ENCODE measurements at places on chromosomes 5 and 9.

DNA sequence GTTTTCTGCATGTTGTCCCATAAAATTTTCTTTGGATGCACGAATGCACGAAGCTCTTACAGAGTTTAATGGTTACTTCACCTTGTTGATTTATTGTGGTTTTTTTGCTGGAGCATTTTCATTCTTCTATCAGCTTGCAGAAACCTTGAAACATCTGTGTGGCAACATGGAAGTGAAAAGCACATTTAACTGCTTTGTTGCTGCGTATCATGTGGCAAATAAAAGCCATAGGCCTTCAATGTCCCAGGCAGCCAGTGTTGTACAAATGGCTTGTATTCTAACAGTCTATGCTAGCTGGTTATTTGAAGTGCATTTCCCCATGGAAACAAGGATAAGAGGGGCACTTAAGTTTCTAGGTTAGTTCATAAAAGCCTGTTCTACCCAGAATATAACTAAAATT lies 42.5 kb upstream of the RASGRF2 start:
- H3K27ac ChIP-seq, result no peak overlapping the region
- H3K27me3 ChIP-seq, result no peaks in the 10 kb centered on the region
- peaks cover 4% of the 10 kb centered on the region for H3K4me1 ChIP-seq
- no peak for DNase-seq

DNA sequence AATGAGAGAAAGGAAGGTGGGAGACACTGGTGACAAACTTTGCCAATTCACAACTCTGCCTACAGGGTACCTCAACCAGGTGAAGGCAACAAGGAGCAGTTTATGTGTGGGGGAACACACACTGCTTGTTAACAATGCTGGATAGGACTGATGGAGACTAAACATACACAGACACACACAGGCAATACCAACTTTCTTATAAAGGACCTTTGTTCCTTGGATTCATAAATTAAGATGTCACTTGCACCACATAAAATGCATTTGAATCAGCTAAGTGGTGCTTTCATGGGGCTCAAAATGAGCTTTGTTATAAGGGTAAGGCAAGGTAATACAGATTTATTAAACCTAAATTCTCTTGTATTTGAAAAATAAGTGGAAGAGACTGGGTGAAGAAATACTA lies 4.0 kb downstream of the TSTD2 start:
- no peak overlapping the region for H3K27ac ChIP-seq
- H3K4me3 ChIP-seq, result no peak overlapping the region
- H3K4me1 ChIP-seq, result peaks cover 7% of the 10 kb centered on the region
- H3K36me3 ChIP-seq, result peaks cover 9% of the 10 kb centered on the region
- no peaks in the 10 kb centered on the region for H3K27me3 ChIP-seq
- no peak for DNase-seq

DNA sequence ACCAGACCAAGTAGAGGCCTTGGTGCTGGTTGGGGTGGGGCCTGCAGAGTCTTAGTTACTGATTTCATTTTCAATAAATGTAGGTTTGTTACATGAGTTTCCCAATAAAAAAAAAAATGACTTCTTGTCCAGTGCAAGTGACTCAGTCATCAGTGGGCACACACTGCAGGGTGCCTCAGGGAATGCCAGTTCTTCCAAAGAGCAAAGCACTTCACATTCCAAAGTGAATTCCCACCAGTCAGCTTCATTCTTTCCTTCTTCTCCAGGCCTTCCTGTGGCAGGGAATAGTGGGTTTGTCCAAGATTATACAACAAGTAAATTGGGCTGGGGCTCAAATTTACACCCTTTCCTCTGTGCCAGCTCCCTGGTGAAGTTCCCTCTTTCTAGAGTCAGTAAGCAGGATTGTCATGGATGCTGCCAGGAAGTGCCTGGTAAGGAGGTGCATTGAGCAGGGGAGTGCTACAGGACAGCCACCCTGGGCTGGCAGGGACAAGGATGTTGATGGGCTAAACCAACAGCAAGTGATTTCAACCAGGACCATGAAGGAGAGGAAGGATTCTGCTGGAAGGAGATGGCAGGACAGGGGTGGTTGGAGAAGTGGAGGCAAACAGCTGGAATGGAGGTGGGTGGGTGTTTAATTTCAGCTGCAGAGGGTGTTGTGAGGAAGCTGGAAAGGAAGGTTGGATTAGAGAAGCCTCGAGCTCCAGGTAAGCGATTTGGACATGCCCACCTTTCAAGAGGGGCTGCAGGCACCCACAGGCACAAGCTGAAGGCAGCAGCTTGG lies 3.7 kb upstream of the B4GALT7 start:
- no peaks in the 10 kb centered on the region for H3K27me3 ChIP-seq
- no peak overlapping the region for H3K4me3 ChIP-seq
- no peak overlapping the region for H3K27ac ChIP-seq

DNA sequence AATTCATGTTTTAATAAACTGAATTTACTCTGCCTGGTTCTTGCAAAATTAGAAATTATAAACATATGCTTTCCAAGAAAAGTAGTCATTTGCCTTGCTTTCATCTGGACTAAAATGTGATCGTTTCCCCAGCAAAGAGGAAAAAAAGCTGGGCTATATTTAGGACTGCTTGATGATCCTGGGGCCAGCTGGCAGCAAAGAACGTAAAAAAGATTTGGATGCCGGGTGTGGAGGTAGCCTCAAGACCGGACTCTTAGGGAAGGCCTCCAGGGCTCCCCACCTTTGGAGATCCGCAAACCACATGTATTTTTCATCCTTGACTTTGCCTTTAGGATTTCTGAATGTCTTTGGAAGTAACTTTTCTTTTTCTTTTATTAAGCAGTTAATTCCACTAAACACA lies 156.1 kb upstream of the SEMA6A start:
- H3K27ac ChIP-seq, result no peak overlapping the region
- no peaks in the 10 kb centered on the region for H3K27me3 ChIP-seq
- no peak overlapping the region for H3K4me3 ChIP-seq
- no peaks in the 10 kb centered on the region for H3K36me3 ChIP-seq

DNA sequence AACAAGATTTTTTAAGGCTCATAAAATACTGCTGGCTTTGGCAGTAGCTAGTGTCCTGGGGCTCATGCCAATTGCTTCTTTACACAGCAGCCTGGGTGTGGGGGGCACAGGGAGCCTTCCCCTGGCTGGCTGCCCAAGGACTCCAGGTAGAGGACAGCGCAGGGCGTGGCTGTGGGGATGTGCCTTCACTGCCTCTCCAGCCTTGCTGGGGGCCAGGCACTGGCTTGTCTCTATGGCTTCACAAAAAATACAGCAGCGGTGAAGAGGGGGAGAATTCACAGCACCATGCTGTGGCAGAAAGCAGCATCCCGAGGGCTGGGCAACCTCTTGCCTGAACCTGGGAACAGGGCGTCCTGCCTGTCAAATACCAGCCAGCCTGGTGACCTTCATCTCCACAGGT lies 57.4 kb downstream of the DAP start:
- H3K27me3 ChIP-seq, result no peaks in the 10 kb centered on the region
- peaks cover 72% of the 10 kb centered on the region for H3K4me1 ChIP-seq
- H3K27ac ChIP-seq, result no peak overlapping the region
- H3K36me3 ChIP-seq, result no peaks in the 10 kb centered on the region
